ENCODE measurements at places on chromosomes 16 and 17.

GRCh38 chr17:1391577-1391976, 8.4 kb downstream of the YWHAE start:
- DNase-seq, result no peak

- no peak for DNase-seq
These were observed 1.1 kb upstream of the STAT5B start for GRCh38 chr17:42277342-42277712.

DNA sequence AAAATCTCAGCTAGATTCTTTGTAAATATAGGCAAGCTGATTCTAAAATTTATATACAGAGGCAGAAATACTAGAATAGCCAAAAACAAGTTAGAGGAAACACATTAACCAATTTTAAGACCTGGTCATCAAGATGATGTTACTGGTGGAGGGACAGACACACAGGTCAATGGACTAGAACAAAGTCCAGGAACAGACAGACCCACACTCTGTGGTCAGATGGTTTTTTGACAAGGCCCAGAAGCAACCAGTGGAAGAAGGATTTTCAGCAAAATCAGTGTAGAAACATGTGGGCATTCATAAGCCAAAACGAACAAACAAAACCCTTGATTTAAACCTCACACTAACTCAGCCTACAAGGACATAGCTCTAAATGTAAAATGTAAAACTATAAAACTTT, 99.7 kb upstream of the METRNL start:
- no peak for DNase-seq

DNA sequence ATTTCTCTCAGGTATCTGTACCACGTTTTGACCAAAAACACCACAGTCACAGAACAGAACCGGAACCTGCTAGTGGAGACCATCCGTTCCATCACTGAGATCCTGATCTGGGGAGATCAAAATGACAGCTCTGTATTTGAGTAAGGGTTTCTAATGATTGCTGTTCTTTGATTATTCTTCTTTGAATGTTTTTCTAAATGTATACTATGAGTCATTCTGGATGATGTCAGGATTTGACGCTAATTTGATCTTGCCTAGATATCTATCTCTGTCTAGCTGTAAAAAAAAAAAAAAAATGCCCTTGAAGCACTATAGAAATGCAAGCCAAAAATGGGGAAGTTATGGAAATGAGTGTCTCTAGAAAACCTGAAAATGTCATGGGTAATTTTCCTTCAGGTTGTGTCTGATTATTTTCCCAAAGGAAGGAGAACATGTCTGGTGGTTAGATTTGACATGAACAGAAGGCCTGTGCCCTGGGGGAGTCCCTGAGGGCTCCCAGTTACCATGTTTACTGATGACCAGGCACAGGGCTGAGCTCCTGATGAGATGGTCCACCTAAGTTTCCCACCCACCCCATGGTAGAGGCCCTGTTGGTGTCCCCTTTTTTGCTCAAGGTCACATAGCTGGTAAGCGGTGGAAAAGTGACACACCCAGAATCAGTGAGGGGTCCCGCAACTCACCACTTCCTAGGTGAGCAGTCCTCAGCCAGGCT, 13.6 kb downstream of the CLEC16A start:
- DNase-seq, result no peak

- DNase-seq, result no peak
These were observed 84.8 kb upstream of the HNF1B start for GRCh38 chr17:37829592-37830123.

DNA sequence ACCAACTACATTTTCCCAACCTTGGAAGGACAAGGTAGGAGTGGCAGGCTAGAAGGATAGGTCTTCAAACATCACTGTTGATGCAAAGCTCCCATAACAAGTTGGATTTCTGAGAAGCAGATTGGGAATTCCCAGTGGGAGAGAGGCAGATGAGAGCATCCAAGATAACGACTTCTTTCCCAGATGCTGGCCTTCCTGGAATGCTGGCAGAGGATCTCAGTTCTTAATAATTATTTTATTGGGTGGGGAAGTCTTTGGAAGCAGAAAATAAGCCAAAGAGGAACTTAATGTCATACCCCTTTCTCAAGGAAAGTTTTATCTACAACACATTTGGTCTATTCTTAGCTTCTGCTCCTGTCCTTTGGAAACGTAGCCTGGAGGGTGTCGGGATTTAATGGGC, 64.5 kb downstream of the MPRIP start:
- DNase-seq, result no peak

DNA sequence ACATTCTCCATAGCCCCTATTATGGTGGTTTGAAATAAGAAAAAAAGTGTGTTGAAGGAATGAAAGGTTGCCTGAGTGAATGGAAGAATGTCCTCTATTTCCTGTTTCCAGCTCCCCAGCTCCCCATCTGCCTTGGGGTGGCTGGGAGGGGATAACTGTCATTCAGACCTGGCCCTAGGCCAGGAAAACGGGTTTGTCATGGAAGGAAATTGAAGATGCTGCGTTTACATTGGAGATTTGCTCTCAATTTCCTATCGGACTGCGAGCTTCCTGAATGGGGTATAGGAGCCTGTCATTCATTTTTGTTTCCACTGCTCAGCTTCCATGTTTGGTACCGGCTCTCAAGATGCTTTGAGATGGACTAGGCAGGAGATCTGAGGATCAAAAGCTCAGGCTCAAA, 2.2 kb upstream of the FZD2 start:
- no peak for DNase-seq

DNA sequence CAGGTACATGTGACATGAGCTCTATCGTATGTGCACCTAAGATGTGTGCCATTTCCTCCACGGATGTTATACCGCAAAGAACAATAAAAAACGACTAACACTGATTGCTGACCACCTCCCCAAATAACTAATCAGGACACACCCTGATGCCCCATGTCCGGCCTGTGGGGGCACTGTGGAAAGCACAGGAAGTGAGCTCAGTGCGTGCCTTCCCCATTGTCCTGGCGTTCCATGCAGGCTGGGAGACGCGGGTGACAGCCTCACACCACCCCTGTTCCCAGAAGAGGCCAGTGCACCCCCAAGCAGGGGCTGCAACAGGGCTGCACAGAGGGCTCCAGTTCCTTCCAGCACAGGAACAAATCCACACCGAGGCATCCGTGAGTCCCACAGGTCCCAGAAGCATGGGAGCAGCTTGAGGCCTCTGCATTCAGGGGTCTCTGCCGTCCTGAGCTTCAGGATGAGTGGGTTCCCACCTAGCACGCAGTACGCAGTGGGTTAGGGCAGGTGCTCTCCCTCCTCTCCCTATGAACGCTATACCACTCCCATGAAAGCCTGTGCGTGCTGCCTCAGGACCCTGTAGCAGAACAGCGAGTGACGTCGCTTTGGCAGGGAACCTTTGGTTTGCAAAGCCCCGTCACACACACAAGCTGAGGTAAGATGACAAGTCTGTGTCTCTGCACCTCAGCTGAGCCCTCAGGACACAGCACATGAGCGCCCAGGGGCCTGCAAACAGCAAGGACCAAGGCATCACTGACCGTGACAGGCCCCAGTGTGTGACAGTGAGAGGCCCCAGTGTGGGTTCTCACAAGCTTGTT, 117.7 kb downstream of the ZNF778 start:
- DNase-seq, result no peak

DNA sequence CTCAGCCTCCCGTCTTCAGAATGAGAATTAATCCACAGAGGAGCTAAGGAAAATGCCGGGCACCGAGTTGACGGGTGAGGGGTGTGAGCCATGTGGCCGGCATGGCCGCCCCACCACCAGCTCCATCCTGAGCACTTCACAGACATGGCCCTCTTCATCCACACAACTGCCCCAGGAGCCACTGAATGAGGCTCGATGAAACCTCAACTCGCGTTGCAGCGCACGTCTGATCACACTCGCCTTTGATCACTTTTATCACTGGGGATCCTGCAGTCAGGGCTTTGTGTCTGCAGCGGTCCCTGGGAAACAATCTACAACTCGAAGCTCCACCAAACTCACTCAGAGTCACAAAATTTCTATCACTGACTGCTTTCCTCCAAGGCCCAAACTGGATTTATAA, 46.7 kb upstream of the CDR2 start:
- no peak for DNase-seq

GRCh38 chr16:57204675-57205074, 18.5 kb downstream of the RSPRY1 start:
- no peak for DNase-seq

DNA sequence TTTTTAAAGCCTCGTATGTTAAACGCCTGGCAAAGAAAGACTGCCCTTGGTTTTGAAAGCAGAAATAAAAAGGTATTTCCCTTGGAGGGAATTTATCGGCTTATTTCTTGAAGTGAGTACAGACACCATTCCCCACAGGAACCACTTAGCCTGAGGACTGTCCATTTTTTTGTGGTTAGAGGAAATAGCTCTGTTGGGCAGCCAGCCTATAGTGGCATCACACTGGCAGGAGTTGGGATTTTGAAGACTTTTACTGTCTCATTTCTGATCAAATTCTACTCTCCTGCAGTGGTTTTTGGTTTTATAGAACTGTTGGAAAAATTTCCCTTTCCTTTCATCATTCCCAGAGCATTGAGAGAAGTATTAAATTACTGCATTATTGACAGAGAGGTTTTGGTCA, 34.1 kb upstream of the CDC6 start:
- DNase-seq, result no peak

- no peak for DNase-seq
These were observed 16.6 kb downstream of the GOSR1 start for GRCh38 chr17:30493780-30494179.

DNA sequence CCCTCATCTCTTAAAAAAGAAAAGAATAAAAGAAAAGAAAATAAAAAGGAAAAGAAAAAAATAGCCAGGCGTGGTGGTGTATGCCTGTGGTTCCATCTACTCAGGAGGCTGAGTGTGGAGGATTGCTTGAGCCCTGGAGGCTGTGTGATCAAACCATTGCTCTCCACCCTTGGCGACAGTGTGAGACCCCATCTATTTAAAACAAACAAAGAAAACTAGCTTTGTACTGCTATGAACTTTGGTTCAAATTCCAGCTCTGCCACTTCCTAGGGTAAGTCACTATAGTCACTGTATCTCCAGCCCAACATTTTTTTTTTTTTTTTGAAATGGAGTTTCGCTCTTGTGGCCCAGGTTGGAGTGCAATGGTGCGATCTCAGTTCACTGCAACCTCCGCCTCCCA, 4.2 kb downstream of the CTF1 start:
- no peak for DNase-seq

DNA sequence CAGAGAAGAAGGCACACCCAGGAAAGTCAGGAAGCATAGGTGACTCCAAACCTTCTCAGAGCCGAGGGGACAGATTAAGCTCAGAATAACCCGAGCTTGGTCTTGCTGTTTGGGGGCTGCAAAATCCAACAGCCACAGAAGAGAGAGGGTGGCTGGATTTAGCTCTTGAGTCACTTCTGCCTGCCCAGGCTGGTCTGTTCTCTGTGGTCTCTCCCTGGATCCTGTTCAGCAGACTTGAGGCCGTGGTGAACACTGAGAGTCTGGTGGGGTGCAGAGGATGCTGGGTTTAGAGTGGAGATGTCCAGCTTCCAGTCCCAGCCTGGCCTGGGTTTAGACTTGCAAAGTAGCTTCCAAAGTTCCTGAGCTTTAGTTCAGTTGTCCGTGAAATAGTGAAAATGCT, 8.8 kb downstream of the SLC26A11 start:
- DNase-seq, result no peak

GRCh38 chr16:14485121-14485551, 144.9 kb downstream of the PARN start:
- DNase-seq, result no peak

- DNase-seq, result no peak
These were observed 101.7 kb downstream of the MAP2K6 start for GRCh38 chr17:69516225-69516624.

GRCh38 chr17:40062329-40063186, at the start of gene THRA:
TSS of gene THRA (plus strand) at chr17:40062965. CDS start at chr17:40074489, 11,524 bp downstream.
- peak; percentile 69 for DNase-seq

GRCh38 chr17:63996430-63997182, 1.5 kb upstream of the PRR29 start:
- no peak for DNase-seq

DNA sequence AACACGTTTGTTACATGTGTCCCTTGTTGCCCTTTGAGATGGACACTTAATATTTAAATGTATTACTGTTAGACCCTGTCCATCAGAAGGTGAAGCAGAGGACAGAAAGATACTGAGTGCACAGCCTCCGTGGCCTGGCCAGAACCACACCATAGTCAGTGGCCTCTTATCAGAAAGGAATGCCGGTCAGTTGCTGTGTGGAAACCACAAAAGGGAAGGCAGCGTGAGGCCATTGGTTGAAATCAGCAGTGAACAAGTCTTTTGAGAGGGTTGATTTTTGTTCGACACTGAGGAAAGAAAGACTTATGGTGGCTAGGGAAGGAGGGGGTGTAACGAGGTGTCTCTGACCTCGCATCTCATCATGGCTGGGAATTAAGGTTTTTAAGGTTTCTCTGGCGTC, 85.4 kb upstream of the CLEC18A start:
- DNase-seq, result no peak

- DNase-seq, result no peak
These were observed 14.1 kb downstream of the DLG4 start for GRCh38 chr17:7205561-7205960.

- no peak for DNase-seq
These were observed 19.2 kb downstream of the GSDMB start for GRCh38 chr17:39899215-39899614.

GRCh38 chr17:22202702-22203101, 510.4 kb downstream of the KCNJ18 start:
- DNase-seq, result no peak

DNA sequence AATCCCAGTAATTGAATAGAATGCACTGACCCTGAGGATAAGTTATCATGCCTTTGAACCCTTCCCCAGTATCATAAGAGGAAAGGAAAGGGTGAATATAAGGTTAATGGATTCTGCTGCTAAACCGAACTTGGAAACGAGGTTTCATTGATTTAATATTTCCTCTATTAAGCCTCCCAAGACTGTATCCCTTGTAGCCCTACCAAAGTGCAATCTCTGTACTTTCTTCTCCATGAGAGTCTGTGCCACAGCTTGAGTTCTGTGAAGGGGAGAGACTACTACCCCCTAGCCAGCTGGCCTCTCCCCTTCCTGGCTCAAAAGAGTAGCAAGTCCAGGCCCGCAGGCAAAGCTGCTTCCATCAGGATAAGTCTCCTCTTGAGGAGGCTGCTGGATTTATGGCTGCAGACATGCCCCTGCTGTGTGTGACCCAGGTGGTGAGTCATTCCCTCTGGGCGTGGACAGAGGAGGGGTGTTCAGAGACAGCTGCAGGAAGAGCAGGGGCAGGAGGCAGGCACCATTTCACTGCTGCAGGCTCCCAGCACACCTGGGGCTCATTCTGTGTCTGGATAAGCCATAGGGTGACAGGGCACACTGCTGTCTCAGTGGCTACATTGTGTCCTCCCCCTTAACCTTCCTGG, 58.4 kb downstream of the TOM1L2 start:
- DNase-seq, result no peak

- no peak for DNase-seq
These were observed 1.1 kb downstream of the GPS2 start for GRCh38 chr17:7313890-7314718.

GRCh38 chr16:10493276-10493675, 87.1 kb downstream of the EMP2 start:
- DNase-seq, result no peak
